ENCODE measurements at places on chromosomes 1 and 21.
A peak's percentile ranks its signal among the peaks of the same experiment; 100 is the strongest.

DNA sequence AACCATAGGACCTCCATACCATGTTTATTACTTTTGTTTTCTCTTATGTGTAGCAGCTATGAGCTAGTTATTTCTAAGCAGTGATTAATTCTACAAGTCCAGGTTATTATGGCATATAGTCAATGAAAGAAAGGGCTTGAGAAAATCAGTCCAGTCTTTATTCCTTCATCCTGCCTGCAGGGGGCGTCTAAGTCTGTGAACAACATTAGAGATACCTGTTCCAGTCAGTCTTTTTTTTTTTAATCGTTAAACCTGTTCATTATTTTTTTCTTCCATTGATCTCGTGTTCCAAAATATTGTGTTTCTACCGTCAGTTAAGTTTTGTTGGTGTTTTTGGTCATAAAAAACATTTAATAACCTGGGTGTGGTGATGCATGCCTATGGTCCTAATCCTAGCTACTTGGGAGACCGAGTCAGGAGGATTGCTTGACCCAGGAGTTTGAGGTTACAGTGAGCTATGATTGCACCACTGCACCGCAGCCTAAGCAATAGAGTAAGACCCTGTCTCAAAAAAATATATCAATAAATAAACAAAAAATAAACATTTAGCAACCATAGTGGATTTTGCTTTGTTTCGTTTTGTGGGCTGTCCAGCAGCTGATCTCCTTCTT, 29.4 kb upstream of the CD2 start:
- peak; percentile 90 for DNase-seq

DNA sequence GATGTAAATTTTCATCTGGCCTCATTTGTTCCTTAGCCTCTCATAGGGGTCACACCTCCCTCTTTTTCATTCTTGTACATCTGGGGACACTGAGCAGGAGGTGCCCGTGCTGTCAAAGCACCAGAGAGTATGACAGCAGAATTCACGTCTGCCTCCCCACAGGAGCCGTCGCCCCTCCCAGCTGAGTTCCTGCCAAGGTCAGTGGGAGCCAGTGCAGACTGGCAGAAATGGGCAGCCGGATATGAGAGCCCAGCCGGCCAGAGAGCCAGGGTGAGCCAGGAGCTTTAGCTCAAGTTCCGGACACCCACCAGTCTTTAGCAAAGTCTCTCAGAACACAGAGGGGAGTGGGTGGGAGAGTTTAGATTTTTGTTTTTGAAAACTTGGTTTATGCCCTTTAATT, 21.9 kb downstream of the GPR137B start:
- no peak for DNase-seq

DNA sequence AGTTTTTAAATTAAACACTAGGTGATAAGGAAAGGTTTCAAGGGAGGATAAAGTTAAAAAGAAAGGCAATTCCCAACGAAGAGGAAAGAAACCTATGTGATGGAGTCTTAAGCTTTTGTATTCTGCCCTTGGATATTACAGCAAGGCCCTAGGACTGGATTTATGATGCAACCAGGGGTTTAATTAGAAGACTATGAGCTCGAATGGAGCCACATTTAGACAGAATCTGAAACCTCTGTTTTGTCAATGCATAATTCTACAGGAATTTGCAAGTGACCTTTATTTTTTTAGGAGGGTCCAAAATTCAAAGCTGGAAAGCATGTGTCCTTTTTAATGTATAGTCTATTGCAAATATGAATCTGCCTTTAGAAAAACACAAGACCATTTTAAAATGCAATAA, 37.9 kb downstream of the TGFB2 start:
- no peak for DNase-seq

GRCh38 chr1:167701510-167701909, 20.3 kb upstream of the MPZL1 start:
- no peak for DNase-seq

DNA sequence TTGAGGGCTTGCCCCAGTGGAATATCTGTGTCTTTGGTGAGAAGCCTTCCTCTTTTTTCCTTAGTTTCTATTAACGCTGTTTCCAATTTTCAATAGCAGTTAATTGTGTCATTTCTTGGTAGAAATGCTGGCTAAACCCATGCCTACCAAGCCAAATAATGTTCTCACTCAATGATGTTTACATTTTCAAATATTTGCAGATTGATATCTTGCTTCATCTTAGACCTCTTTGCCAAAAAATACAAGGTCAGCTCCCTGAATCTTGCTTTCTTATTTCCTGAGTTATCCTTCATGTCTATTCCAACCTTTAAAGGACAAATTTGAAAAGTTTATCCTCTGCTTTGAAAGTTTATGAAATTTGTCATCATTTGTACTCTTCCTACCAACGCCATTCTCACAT, 5.1 kb downstream of the KCNJ15 start:
- no peak for DNase-seq

DNA sequence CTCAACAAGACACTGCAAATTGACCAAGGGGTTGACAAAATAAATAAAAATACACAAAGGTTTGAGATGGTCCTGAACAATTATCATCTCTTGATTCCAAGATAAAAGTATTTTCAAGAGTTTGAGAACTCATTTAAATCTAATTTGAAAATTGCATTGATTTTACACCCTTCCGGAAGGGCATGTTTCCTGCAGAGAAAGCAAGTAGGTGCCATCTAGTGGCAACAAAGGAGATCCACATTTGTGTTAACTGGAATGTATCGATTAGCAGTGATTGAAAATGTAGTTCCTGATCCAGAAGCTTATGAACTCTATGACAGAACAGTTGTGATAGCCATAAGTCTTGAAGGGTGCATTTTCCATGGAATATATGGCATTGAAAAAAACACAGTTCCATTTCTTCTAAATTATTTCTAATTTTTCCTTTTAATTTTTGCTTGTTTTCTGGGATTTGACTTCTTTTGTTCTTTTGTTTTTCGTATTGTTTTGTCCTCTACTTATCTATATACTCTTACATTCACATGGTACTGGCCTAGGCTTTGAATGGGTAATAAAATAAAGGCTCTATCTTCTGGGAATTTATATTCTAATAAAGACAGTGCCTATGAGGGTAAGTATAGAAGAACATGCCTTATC, 143.7 kb downstream of the DNM3 start:
- DNase-seq: peak; percentile 38

- no peak for DNase-seq
Observed at GRCh38 chr21:44994047-44994694, 54.3 kb downstream of the SLX9 start.

DNA sequence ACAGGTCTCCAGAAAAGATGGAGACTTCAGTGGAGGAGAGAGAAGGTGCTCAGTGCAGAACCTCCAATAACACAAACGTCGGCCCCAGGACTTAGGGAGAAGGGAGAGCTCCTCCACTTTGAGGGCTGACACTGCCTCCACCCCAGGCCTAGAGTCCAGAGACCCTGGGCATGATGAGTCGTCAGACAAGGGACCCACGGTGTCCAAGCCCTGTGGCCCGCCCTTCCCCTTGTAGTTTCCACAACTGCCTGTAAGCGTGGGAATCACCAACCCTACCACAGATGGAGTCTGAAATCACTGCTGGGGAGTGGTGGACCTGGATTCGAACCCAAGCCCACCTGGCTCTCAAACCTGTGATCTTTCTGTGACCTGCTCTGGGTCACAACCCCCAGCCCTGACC, 281.1 kb downstream of the NPHP4 start:
- DNase-seq: no peak

GRCh38 chr1:29777522-29777921, 541.2 kb downstream of the PTPRU start:
- DNase-seq: no peak

- no peak for DNase-seq
Observed at GRCh38 chr1:174883409-174883808, 116.3 kb upstream of the CACYBP start.

DNA sequence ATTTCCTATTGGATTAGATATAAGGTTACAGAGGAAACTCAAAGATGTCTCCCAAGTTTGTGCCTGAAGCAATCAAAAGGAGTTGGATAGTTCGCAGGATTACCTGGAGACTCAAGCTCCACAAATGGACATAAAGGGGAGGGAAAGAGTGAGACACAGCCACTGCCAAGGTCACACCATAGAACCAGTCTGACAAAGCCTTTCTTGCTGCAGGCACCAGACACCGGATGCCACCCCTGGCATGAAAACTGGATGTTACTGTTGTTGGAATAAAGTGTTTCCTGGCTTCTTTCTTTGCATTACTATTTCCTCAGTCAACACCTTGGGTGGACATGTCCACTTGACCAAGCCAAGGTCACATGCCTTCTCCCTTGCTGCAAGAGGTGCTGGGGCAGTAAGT, 70.6 kb downstream of the SNRPE start:
- no peak for DNase-seq

GRCh38 chr1:172997941-172998361, 52.8 kb downstream of the TNFSF18 start:
- no peak for DNase-seq

GRCh38 chr21:43194303-43195120, 25.7 kb downstream of the CRYAA start:
- no peak for DNase-seq

DNA sequence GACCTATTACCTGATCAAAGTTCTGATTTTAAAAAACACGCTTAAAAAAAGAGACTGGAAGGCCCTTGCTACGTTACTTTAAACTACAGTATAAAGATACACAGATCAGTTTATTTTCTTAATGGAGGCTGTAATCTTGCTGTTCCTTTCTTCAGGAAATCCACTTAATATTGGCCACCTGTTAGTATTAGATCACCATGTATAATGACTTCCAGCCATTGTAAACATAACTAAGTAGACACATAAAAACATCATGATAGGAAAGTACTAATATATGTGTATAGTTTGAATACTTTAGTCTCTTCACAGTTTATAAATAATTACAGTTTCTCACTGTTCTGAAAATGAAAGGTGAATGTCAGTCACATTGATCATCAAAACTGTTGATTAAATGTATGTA, 68.6 kb downstream of the ADGRL2 start:
- no peak for DNase-seq

- DNase-seq: peak; percentile 36
Observed at GRCh38 chr1:59903141-59903754, 23.3 kb downstream of the CYP2J2 start.

- no peak for DNase-seq
Observed at GRCh38 chr1:43921022-43921421, 12.6 kb upstream of the ARTN start.

GRCh38 chr1:203582568-203582967, 44.1 kb upstream of the ATP2B4 start:
- no peak for DNase-seq

DNA sequence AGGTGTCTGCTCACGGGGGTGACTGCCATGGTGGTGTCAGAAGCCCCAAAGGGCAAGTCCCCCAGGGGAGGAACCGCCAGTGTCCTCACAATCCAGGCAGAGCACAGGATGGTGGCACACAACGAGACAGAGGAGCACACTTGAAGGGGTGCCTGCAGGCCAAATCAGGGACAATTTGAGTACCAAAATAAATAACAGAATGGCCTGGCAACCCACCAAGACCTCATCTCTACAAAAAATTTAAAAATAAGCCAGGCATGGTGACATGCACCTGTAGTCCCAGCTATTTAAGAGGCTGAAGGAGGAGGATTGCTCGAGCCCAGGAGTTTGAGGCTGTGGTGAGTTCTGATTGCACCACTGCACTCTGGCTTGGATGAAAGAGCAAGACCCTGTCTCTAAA, 38.2 kb downstream of the TIAM1 start:
- no peak for DNase-seq

DNA sequence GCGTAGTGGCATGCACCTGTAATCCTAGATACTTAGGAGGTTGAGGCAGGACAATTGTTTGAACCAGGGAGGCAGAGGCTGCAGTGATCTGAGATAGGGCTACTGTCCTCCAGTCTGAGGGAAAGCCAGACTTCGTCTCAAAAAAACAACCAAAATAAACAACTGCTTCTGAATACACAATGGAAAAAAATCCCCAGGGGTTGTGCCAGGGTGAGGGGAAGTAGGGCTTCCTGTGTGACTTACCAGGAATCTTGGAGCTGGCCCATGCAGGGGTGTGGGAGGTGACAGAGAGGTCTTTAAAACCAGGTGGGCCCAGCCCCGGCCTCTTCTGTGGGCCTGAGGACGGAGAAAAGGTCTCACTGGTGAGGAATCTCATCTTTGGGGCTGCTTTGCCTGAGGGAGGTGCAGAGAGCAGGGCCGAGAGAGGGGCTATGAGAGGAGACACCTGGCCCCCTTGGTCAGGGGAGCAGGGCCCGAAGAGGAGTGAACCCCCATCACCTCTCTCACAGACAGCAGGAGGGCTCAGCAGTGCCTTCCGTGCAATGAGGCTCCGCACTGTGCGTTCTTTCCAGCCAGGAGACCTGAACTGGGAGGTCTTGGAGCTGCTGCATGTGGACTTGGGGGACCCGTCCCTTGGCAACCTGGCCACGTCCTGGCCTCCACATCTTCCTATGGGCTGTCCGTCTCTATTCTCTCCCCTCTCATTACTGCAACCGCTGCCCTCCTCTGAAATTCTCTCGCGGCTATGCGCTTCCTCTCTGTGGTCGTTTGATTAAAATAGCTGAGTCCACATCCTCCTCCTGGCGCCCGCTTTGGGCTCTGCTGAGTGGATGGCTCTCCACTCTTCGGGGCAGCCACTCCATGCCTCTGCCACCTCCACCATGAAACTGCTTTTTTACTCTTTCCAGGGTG, 10.7 kb downstream of the PLA2G5 start:
- DNase-seq: peak; percentile 14

DNA sequence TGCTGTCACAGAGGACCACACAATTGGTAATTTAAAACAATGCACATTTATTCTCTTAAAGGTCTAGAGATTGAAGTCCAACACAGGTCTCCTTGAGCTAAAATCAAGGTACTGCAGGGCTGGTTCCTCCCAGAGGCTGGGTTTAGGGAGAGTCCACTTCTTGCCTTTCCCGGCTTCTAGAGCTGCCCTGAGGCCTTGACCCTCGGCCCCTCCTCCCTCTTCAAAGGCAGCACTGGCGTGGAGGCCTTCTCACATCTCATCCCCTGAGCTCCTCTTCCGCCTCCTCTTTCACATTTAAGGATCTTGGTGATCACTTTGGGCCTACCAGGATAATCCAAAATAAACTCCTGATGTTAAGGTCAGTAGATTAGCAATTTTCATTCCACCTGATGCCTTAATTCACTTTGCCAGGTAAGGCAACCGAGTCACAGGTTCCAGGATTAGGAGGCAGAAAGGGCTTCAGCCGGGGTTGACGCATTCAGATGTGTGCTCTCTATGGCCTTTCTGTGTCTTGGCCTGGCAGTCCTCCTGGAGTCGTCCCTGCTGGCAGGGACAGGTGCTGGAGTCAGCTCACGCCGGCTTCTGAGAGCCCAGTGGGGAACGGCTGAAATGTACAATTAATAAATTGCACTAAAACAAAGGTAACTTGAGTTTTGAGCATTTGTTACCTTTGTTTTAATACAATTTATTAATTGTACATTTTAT, 61.2 kb upstream of the ABCG1 start:
- no peak for DNase-seq

All from activated CD4-positive, alpha-beta T cell treated with anti-CD3 and anti-CD28 coated beads, Interleukin-2, amount 10 ng/mL, durations not matched to agents 7 days and 5 days (primary cell).